Uterus (tissue), 4 donors: ENCODE measurements at places on chromosomes 11 and 22. TPM values are rescaled to one million over a fixed set of nuclear protein-coding genes. Genes with fewer than 3 reads are reported as not detected.

DNA sequence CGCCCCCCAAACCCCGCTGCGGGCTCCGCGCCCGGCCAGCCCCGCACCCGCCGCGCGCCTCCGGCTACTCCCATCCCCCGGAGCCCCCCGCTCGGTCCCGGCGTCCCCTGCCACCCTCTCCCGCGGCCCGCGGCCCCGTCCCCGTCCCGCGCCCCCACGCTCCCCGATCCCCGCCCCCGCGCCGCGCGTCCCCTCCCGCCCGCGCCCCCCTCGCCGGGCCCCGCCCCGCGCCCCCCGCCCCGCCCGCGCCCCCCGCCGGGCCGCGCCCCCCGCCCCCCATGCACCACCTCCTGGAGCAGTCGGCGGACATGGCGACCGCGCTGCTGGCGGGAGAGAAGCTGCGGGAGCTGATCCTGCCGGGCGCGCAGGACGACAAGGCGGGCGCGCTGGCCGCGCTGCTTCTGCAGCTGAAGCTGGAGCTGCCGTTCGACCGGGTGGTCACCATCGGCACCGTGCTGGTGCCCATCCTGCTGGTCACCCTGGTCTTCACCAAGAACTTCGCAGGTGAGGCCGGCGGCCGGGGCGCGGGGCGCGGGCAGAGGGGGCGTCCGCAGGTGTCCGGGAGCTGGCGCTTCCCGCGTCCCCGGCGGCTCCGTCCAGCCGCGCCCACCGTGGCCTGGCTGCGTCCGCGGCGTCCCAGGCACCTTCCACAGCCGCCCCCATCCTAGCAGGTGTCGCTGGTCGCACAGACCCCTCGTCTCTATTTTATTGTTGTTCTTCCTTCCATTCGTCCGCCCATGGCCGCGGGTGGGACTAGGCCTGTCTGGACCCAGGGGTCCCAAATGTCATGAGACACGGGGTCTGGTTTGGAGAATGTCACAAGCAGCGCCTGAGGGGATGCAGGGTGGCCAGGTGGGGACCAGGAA is at the start of gene PANX2:
TSS of gene PANX2 (plus strand) at position 279 of the 866 bp plus-strand sequence. CDS start at position 279, 0 bp downstream.
- DNase-seq, result no peak

DNA sequence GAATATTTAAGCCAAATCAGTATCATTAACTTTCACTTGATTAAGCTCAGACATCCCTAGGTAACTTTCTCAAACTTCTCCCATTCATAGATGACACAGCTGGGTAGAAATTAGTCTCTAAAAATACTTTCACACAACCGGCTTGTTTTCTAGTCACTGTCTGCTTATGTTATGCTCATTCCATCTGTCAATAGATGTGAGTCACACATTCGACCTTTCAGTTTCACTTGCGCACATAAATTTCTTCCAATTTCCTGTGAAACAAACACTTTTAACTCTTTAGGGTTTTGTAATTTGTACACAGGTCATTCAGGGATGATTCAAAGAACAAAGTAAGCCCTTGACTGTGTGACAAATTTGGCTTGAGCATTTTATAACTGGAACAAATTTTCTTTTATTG is 723.0 kb downstream of the KCNA4 start:
- no peak for DNase-seq

DNA sequence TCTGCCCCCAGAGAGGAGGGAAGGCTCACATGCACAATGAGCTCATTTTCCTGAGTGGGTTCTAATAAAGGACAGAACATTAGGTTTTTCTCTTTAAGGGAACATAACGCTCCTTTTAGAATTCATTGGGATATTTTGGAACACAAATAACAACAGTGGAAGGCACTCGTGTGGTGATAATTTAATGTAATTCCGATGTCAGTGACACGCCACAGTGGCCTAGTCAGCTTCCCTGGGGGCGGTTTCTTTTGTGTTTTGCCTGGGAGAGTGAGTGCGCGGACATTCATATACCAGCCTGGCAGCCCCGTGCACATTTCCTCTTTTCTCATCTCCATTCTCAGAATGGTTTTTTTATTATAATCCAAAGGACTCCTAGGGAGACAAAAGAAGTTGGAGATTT is 41.1 kb downstream of the SEZ6L start:
- DNase-seq, result no peak

- no peak for DNase-seq
Observed at GRCh38 chr11:34647131-34647530, 26.2 kb downstream of the EHF start.

Gene MRGPRE
- total RNA-seq, result 1.5 TPM

Gene RIMBP3B
- 0.41 TPM for total RNA-seq

Gene ASCL2
- total RNA-seq, result 1.6 TPM
